RPMI8226 (cell line): ENCODE measurements at places on chromosomes 5 and 9.

DNA sequence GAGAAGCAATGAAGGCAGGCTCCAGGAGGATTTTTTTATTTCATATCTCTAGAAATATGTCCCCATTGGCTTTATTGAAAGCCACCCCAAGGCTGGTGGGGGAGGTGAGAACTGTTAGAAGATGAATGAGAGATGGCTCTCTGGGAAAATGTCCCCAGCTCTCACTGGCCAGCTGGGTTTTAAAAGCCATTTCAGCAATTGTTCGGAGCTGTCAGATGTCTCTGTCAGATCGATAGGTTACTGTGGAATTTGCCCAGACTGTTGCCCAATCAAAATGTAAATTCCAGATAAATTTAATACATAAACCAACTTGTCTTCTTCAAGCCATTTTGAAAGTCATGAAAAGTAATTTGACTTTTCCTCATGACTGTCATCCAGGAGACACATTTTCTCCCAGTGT, 67.0 kb upstream of the BRINP1 start:
- no peak for DNase-seq

DNA sequence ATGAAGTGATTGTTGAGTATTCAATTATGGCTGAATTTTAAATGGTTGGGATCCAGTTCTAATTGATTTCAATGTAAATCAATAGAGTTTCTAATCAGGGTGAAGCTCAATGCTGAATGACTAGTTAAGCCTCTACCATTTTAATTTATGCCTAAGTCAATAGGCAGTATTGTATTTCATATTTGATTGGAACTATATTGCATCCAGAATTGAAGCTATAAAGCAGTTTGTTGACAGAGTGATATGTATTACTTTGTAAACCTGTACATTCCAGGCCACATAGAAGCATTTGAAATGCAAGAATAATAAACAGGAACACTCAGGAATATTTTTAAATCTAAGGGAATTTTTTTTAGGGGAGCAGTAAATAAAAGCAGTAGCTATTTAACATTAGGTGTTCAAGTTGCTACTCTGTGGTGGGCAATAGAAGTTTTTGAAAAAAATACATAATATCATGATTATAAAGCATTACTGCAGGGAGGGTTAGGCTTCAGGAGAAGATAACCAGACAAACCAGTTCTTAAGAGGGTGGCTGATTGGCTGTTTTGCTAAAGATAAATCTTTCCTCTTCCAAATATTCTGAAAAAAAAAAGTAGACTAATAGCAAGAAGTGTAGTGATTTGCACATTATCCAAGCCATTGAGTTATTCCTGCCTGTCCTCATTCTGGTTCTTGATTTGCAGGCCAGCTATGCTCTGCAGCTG, 492.0 kb upstream of the MEF2C start:
- DNase-seq, result no peak

- no peak for DNase-seq
These were observed 152.6 kb upstream of the MSX2 start for GRCh38 chr5:174571662-174572397.

- no peak for DNase-seq
These were observed 41.6 kb upstream of the FCN1 start for GRCh38 chr9:134959126-134959970.

- no peak for DNase-seq
These were observed 135.2 kb downstream of the RXRA start for GRCh38 chr9:134461426-134461982.

DNA sequence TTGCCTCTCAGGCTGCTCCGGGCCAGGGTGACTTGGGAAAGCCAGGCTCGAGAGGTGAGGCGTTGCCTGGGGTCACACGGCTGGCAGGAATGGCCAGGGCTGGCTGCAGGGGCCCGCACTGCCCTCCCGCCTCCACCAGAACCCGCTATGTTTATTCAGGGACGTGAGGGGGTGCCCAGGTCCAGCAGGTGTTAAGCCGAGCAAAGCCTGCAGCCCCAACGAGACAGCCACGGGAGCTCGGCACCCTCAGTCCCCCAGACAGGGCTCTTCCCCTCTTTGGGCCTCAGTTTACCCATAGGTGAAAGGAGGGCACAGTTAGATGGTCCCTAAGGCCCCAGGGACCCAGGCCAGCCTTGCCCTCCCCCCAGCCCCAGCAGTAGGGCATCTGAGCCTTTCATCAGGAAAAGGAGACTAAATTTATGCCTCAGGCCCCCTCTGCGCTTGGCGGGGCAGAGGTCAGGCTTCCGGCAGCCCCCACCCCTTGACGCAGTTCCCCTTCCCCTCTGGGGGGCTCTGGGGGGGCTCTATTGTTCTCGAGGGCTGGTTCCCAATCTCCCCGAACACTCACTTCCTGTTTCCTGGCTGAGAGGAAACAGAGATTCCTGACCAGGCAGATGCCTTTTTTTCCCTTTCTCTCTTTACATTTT, 7.1 kb upstream of the EGFL7 start:
- DNase-seq, result no peak

GRCh38 chr5:17187011-17187785, 30.2 kb upstream of the BASP1 start:
- DNase-seq, result no peak

DNA sequence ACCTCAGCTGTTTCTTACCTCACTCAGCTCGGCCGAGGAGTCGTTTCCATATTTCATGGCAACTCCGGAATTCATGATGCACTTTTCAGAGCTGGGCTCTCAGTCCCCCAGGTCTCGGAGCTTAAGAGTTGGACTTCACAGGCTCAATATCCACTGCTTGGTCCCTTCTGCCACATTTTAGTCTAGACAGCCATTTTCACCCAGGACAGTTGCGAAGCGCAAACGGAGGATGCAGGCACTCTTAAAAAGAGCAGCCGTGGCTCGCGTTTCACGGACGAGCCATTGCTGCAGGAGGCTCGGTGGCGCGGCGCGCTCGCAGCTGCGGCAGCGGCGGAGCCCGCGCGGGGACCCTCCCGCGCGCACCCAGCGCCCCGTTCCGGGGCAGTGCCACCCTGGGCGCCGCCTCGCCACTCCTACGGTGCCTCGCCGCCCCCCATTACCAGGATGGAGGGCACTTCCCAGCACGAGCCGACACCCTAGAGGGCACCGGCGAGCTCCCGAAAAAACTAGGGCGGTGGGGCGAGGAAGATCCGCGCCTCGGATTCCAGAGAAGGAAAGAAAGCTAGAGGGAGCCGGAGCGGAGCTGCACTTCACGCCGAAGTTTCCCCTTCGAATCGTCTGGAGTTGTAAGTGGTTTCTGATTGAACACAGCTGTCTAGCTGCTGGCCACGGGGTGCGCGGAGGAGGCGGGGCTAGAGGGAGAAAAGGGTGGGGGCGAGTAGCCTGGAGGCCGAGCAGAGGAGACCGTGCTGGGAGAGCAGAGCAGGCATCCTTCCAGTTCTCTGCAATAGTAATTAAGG, 140.3 kb downstream of the TSSK1B start:
- peak; percentile 81 for DNase-seq

GRCh38 chr5:17992291-17992690, 358.0 kb downstream of the TAF11L14 start:
- DNase-seq, result no peak

DNA sequence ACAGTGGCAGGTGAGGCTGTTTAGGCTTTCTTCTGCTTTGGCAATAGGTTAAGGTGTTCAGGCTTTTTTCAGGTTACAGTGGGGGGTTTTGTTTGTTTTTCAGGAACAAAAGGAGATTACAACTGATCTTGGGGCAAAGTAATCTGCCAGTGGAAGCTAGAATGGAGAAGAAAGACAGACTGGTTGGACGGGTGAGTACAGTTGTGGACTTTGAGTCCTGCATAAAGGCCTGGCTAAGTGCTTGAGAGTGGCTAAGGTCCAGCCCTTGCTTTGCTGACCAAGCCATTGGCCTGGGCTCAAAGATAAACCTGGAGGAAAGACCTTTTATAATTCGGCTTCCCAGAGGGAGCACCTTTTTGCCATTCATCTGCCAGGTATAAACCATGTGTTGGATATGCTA, 63.1 kb downstream of the MTMR12 start:
- no peak for DNase-seq

GRCh38 chr9:129697656-129698253, 32.3 kb downstream of the PRRX2 start:
- DNase-seq, result no peak

DNA sequence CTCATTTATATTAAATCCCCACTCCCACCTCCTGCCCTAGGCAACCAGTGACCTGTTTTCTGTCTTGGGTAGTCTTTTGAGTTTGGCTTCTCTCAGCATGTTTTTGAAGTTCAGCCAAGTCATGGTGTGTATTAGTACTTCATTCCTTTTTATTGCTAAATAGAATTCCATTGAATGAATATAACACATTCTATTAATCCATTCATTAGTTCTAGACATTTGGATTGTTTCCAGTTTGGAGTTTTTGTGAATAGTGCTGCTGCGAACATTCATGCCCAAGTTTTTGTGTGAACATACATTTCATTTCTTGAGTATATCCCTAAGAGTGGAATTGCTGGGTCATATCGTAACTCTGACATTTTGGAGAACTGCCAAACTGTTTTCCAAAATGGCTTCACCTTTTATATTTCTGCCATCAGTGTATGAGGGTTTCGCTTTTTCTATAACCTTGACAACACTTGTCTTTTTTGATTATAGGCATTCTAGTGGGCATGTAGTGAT, 2.7 kb downstream of the ZNF346 start:
- no peak for DNase-seq
